Muscle of leg (tissue), 16 donors: ENCODE measurements at places on chromosomes 11 and 22.
A peak's percentile ranks its signal among the peaks of the same experiment; 100 is the strongest.

- DNase-seq: no peak
- no peaks in the 10 kb centered on the region for H3K27me3 ChIP-seq
- peaks cover 23% of the 10 kb centered on the region for H3K4me1 ChIP-seq
- H3K4me3 ChIP-seq: no peak overlapping the region
- no peak overlapping the region for H3K27ac ChIP-seq
These were observed 72.1 kb downstream of the LRRC32 start for GRCh38 chr11:76598426-76598839.

- no peak for DNase-seq
- H3K27me3 ChIP-seq: no peaks in the 10 kb centered on the region
- H3K4me1 ChIP-seq: no peaks in the 10 kb centered on the region
- no peaks in the 10 kb centered on the region for H3K36me3 ChIP-seq
- H3K4me3 ChIP-seq: no peak overlapping the region
These were observed 48.3 kb downstream of the ARHGEF12 start for GRCh38 chr11:120384476-120384875.

DNA sequence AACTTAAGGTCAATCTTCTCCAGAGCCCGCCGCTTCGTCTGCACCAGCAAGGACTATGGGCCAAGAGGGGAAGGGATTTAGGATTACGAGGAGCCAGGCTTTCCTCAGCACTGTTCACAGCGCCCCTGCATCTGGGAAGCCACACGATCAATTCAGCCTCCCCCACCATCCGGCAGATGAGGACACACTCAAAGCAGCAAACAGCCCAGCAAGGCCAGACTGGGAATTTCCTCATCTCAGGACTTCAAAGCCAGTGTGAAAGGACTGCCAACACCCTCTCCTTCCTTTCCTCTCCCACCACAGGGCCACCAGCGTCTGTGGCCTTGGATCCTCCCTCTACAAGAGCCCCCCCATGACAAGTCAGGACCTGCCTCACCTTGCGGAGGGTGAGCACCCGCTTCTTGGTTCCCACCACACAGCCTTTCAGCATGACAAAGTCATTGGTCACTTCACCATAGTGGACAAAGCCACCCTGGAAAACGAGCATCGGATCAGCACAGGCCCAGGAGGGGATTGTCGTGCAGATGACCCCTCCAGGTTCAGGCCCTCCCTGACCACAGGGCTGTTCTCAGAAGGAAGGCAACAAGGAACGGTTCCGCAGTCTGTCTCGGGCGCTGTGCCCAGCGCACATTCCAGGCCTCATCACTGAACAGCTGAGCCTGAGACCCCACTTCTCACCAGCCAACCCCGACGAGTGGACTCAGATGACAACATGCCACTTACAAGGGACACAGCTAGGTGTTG, 6.0 kb downstream of the RPL3 start:
- peaks cover 66% of the 10 kb centered on the region for H3K4me1 ChIP-seq
- H3K27me3 ChIP-seq: no peaks in the 10 kb centered on the region
- H3K27ac ChIP-seq: peak overlapping the region; percentile 62
- no peak overlapping the region for H3K4me3 ChIP-seq
- no peak for DNase-seq

GRCh38 chr22:43885786-43886185, 6.0 kb downstream of the PNPLA5 start:
- no peak for DNase-seq
- H3K27ac ChIP-seq: no peak overlapping the region
- no peak overlapping the region for H3K4me3 ChIP-seq

DNA sequence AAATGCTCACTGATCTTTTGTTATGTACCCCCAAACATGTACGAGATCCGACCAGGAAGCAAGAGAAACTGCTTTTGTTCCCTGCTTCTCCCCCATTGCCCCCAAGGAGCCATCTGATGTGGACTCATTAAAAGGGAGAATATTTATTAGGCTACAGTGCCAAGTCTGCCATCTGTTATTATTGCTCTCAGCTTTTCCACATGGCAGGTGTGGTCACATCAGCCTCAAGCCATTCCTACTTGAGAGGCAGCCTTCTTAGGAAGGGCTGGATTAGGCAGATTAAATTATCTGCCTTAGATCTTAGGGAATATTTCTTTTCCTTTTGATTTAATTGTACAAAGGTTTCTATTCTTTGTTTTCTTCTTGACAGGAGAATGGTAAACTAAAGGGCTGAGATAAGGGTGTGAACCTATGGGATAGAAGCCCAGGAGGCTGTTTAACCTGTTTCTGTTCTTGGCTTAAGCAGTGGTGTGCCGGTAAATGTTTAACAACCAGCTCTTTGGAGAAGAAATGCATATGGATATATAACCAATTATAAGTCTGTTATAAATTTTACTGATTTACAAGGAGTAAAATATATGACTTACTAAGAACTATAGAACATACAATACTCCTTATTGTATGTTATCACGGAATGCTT, 88.8 kb downstream of the PDHX start:
- no peaks in the 10 kb centered on the region for H3K27me3 ChIP-seq
- no peaks in the 10 kb centered on the region for H3K36me3 ChIP-seq
- H3K4me3 ChIP-seq: no peak overlapping the region

GRCh38 chr11:71182791-71183677, 69.3 kb downstream of the SHANK2 start:
- no peak overlapping the region for H3K27ac ChIP-seq
- H3K36me3 ChIP-seq: no peaks in the 10 kb centered on the region
- peaks cover 9% of the 10 kb centered on the region for H3K27me3 ChIP-seq
- no peak overlapping the region for H3K4me3 ChIP-seq

GRCh38 chr11:1672613-1673350, 24.2 kb upstream of the KRTAP5-6 start:
- peaks cover 18% of the 10 kb centered on the region for H3K27me3 ChIP-seq
- peak overlapping the region; percentile 86 for H3K27ac ChIP-seq
- H3K36me3 ChIP-seq: no peaks in the 10 kb centered on the region
- no peak overlapping the region for H3K4me3 ChIP-seq
- peaks cover 36% of the 10 kb centered on the region for H3K4me1 ChIP-seq
- peak; percentile 93 for DNase-seq

DNA sequence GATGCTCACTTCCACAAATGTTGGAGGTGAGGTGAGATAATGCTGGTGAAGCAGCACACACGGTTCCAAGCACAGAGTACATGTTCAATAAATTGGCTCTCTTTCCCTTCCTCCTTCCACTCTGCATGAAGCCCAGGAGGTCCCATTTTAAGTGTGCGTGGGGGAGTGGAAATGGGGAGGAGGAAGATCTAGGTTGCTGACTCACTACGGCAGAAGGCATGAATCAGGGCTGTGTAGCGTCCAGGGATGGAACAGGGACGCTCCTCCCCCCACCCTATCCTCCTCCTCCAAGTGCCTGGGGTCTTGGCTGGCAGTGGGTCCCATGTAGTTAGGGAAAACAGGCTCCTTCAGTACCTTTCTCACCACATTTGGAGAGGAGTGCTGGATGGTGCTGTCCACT, 44.2 kb downstream of the TRIM66 start:
- no peak overlapping the region for H3K27ac ChIP-seq
- DNase-seq: no peak
- H3K4me1 ChIP-seq: no peaks in the 10 kb centered on the region
- H3K36me3 ChIP-seq: peaks cover 31% of the 10 kb centered on the region

DNA sequence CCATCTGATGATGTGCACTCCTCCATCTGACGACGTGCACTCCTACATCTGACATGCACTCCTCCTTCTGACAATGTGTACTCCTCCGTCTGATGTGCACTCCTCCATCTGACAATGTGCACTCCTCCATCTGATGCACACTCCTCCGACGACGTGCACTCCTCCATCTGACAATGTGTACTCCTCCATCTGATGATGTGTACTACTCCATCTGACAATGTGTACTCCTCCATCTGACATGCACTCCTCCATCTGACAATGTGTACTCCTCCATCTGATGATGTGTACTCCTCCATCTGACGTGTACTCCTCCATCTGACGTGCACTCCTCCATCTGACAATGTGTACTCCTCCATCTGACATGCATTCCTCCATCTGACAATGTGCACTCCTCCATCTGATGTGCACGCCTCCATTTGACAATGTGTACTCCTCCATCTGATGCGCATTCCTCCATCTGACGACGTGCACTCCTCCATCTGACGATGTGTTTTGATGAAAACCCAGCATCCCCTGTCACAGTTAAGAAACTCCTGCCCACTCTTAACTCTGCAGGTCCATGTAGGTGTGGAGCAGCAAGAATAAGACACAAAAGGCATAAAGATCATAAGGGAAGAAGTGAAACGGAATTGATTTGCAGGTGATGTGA, 9.7 kb upstream of the IL17REL start:
- H3K27ac ChIP-seq: no peak overlapping the region
- H3K36me3 ChIP-seq: no peaks in the 10 kb centered on the region
- no peak for DNase-seq
- peaks cover 23% of the 10 kb centered on the region for H3K27me3 ChIP-seq

- no peaks in the 10 kb centered on the region for H3K4me1 ChIP-seq
- H3K36me3 ChIP-seq: peaks cover 4% of the 10 kb centered on the region
- DNase-seq: no peak
- no peak overlapping the region for H3K27ac ChIP-seq
- H3K27me3 ChIP-seq: no peaks in the 10 kb centered on the region
- H3K4me3 ChIP-seq: no peak overlapping the region
These were observed 56.8 kb downstream of the EMSY start for GRCh38 chr11:76501526-76502202.

GRCh38 chr11:45278714-45279113, 7.4 kb downstream of the SYT13 start:
- H3K4me1 ChIP-seq: no peaks in the 10 kb centered on the region
- no peaks in the 10 kb centered on the region for H3K36me3 ChIP-seq
- H3K27ac ChIP-seq: no peak overlapping the region

DNA sequence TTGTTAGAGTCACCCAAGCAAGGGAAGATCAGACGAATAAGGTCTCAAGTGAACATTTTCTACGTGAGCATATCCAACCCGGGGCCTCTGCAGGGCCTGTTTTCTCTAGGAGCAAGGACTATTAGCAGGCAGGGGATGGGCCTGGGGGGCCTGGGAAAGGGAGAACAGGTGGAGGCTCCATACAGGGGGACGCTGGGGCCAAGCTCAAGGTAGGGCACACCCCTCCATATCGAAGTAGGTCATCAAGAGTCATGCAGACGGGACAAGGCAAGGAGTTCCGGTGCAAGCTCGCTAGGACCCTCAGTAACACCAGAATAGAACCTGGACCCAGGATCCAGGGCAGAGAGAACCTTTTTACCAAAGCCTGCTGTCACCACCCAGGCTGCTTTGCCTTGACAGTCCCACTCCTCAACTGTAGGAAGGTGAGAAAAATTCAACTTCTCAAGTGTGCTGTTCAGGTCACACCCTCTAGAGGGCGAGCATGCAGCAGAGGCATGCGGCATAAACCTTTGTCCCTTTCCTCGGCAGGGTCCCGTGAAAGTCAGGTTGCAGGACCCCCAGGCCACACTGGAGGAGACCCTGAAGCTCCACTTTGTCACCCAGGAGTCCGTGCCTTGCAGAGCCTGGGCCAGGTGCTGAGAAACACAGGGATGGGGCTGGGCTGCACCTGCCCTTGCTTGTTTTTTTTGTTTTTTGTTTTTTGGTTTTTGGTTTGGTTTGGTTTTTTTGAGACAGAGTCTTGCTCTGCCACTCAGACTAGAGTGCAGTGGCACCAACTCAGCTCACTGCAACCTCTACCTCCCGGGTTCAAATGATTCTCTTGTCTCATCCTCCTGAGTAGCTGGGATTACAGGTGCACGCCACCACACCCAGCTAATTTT, 8.6 kb upstream of the APOBEC3B start:
- peaks cover 2% of the 10 kb centered on the region for H3K27me3 ChIP-seq
- no peak overlapping the region for H3K27ac ChIP-seq
- peak; percentile 24 for DNase-seq
- H3K36me3 ChIP-seq: no peaks in the 10 kb centered on the region

- no peak overlapping the region for H3K4me3 ChIP-seq
- H3K27me3 ChIP-seq: peaks cover 4% of the 10 kb centered on the region
- DNase-seq: peak; percentile 47
- no peak overlapping the region for H3K27ac ChIP-seq
- H3K4me1 ChIP-seq: no peaks in the 10 kb centered on the region
These were observed 7.7 kb downstream of the LHFPL7 start for GRCh38 chr22:24938741-24939341.

GRCh38 chr22:44260216-44261035, 52.3 kb downstream of the SHISAL1 start:
- no peak overlapping the region for H3K27ac ChIP-seq
- H3K4me3 ChIP-seq: no peak overlapping the region
- H3K36me3 ChIP-seq: no peaks in the 10 kb centered on the region
- no peak for DNase-seq
